PC-3 (cell line): ENCODE measurements at places on chromosomes 4 and X. TPM values are rescaled to one million over a fixed set of nuclear protein-coding genes. Genes with fewer than 3 reads are reported as not detected.

KIAA1210 gene
- total RNA-seq = 0.07 and 0.12 TPM in 2 replicates

RAB9A gene
- total RNA-seq = 21.0 and 29.5 TPM in 2 replicates

RPS6KA3 gene
- total RNA-seq = 22.8 and 24.6 TPM in 2 replicates

SH2D1A gene
- 0.12 TPM in 1 of 2 replicates, not detected in the other for total RNA-seq

TCEAL6 gene
- not detected in 2 replicates for total RNA-seq

GAGE12H gene
- not detected in 2 replicates for total RNA-seq

TCEAL2 gene
- not detected in 2 replicates for total RNA-seq

CDS1 gene
- total RNA-seq = 10.4 and 11.2 TPM in 2 replicates

USP17L13 gene
- total RNA-seq = not detected in 2 replicates

DNA sequence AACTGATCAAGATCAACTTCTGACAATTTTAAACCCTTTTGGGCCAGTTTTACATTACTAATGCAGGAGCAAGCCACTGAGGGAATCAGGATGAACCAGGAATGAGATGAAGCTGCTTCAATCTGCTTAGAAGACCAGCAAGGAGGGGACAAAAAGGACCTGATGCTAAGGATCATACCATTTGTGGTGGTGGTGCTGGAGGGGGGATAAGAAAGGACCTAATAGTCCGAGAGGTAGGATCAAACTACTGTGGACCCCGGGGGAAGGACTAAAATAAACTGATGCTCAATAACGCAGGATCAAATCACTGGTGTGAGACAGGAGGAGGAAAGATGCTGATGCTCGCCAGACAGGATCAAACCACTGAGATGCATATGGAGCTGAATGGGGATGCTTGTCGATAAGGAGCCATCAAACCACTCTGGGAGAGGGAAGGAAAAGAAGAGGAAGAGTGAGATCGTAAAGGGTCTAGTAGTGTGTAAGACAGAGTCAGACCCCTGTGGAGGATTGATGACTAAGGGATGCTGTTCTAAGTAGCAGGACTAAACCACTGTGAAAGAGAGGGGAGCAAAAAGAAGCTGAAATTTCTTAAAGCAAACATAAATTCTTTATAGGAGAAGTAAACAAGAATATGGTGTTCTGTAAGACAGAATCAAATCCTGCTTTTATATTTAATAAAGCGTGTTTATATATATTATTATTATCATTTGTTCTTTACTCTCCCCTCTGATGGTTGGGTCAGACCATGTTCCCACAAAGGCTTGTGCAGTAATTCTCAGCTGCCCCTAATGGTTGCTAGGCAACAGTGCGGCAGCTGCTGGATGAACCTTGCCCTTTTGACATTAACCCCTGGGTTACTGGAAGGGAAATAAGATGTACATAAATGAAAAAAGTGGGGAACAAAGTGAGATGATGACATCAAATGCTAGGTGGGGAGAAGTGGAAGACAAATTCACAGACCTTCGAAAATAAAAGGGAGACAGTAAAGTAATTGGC is 432.5 kb upstream of the FGF16 start:
- no peak overlapping the region for H3K27ac ChIP-seq
- DNase-seq = no peak
- no peaks in the 10 kb centered on the region for H3K27me3 ChIP-seq
- no peaks in the 10 kb centered on the region for H3K36me3 ChIP-seq

DNA sequence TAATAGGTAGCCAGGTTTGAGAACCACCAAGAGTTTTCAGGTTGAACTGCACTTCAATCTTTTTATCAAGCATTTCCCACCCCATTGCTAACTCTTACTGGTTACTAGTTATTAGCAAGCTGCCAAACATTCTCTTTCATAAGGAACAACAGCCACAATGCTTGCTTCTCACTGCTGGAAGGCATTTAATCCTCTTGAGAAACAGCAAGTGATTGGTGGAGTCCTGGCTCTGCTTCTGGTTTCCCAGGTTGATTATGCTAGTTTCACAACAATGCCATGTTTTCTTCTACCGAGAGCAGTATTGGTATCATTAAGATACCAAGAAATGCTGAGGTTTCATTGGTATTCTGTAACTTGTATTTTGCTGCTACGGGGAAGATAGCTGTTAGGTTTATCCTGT is 32.2 kb upstream of the TXLNG start:
- no peak overlapping the region for H3K27ac ChIP-seq
- DNase-seq = no peak
- peaks cover 32% of the 10 kb centered on the region for H3K36me3 ChIP-seq
- no peaks in the 10 kb centered on the region for H3K27me3 ChIP-seq
- no peak overlapping the region for H3K4me3 ChIP-seq
- no peaks in the 10 kb centered on the region for H3K4me1 ChIP-seq

GRCh38 chrX:36898301-36898700 is 109.9 kb upstream of the FAM47C start:
- no peak overlapping the region for H3K4me3 ChIP-seq
- H3K27ac ChIP-seq = no peak overlapping the region
- DNase-seq = peak; percentile 30
- no peaks in the 10 kb centered on the region for H3K4me1 ChIP-seq

DNA sequence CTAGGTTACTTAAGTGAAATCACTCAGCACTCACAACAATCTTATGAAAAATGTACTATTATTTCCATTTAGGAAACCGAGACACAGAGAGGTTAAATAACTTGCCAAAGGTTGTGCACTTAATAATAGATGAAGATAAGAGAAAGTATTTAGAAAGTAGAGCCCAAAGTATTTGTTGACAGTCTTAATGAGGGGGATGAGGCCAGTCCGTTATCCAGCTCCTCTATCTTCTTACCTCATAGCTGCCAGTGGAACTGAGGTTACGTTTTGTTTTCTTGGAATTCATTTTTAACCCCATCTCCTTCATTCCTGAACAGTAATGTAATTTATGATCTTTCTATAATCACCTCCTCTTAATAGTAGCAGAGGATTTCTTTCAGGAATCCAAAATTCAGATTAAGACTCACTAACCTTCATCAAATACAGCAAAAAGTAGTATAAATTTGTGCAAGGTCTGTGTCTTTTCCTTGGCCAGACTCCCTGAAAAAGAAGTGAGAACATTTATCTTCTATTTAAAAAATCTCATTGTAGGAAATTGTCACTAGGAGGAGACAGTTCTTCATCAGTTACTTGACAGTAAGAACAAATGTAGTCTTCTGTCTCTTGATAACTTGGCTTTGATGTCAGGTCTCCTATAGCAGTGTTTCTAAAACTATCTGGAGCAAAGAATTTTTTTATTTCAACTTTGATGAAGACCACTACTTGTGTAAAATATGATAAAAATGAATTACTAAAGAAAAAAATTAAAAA is 35.5 kb downstream of the F8 start:
- H3K27me3 ChIP-seq = no peaks in the 10 kb centered on the region
- H3K4me1 ChIP-seq = no peaks in the 10 kb centered on the region
- no peak overlapping the region for H3K27ac ChIP-seq

DNA sequence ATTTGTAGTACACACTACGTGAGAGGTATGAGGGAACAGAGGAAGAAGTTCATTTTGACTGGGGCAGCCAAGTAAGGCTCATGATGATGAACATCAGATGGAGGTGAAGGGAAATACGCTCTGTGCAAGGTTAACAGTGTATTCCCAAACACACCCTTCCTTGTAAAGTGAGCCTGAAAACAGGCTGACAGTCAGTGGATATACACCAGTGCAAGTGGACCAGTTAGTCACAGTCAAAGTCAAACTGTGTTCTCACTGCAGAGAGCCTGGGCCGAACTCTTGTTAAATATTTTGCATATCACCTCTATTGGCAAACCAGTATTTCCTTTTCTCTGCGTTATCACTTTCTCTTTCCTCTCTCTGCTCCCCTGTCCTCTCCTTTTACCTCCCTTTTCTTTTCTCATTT is 23.4 kb upstream of the RHOH start:
- no peak overlapping the region for H3K27ac ChIP-seq
- no peak overlapping the region for H3K4me3 ChIP-seq
- H3K36me3 ChIP-seq = no peaks in the 10 kb centered on the region
- no peaks in the 10 kb centered on the region for H3K27me3 ChIP-seq
- no peak for DNase-seq

- no peak overlapping the region for H3K27ac ChIP-seq
- H3K36me3 ChIP-seq = peaks cover 31% of the 10 kb centered on the region; the same call in 1 of the 2 replicates
- H3K4me1 ChIP-seq = no peaks in the 10 kb centered on the region
- no peak for DNase-seq
These were observed 51.9 kb downstream of the DLG3 start for GRCh38 chrX:70496491-70496890.

GRCh38 chr4:1299301-1299860 is 9.7 kb downstream of the MAEA start:
- no peak overlapping the region for H3K4me3 ChIP-seq
- H3K36me3 ChIP-seq = no peaks in the 10 kb centered on the region; the same call in 1 of the 2 replicates
- no peaks in the 10 kb centered on the region for H3K27me3 ChIP-seq
- no peaks in the 10 kb centered on the region for H3K4me1 ChIP-seq

- no peaks in the 10 kb centered on the region for H3K36me3 ChIP-seq
- no peaks in the 10 kb centered on the region for H3K27me3 ChIP-seq
- H3K4me1 ChIP-seq = peaks cover 25% of the 10 kb centered on the region
These were observed 55.5 kb upstream of the ADGRG2 start for GRCh38 chrX:19177721-19178120.

- H3K4me1 ChIP-seq = peaks cover 9% of the 10 kb centered on the region
- H3K27ac ChIP-seq = no peak overlapping the region
- H3K4me3 ChIP-seq = no peak overlapping the region
- H3K36me3 ChIP-seq = no peaks in the 10 kb centered on the region
- H3K27me3 ChIP-seq = no peaks in the 10 kb centered on the region
- DNase-seq = peak; percentile 21
These were observed 6.2 kb downstream of the JADE3 start for GRCh38 chrX:46918434-46918833.

DNA sequence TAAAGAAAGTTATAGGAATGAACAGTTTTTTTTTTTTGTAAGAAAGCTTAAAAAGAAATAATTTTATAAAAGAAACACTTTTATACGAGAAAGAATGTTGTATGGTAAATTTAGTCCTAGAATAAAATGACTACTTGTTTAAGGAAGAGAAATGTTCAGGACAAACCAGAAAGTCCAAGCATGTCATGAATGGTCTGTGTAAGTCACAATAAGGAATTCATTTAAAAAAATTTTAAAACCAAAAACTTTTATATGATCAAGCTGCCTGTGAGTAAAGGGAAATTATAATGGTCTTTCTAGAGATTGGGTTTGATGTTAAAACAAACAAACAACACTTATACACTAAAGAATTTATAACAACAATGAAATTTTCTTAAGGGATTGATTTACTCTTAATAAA is 858.9 kb upstream of the PCDH7 start:
- H3K4me3 ChIP-seq = no peak overlapping the region
- H3K27me3 ChIP-seq = no peaks in the 10 kb centered on the region
- no peak overlapping the region for H3K27ac ChIP-seq
- DNase-seq = peak; percentile 25
- no peaks in the 10 kb centered on the region for H3K36me3 ChIP-seq

- peak overlapping the region; percentile 88 for H3K27ac ChIP-seq
- H3K36me3 ChIP-seq = no peaks in the 10 kb centered on the region
- peak; percentile 94 for DNase-seq
These were observed 18.2 kb downstream of the UGT2B11 start for GRCh38 chr4:69196209-69196965.

- H3K27me3 ChIP-seq = no peaks in the 10 kb centered on the region
- H3K4me1 ChIP-seq = no peaks in the 10 kb centered on the region
- DNase-seq = peak; percentile 10
- H3K36me3 ChIP-seq = no peaks in the 10 kb centered on the region
- no peak overlapping the region for H3K27ac ChIP-seq
These were observed 355.1 kb upstream of the PABPC5 start for GRCh38 chrX:91079342-91080114.

GRCh38 chr4:32931475-32931874 is 2211.3 kb downstream of the PCDH7 start:
- no peaks in the 10 kb centered on the region for H3K36me3 ChIP-seq
- H3K4me3 ChIP-seq = no peak overlapping the region
- DNase-seq = peak; percentile 41
- H3K4me1 ChIP-seq = peaks cover 9% of the 10 kb centered on the region
- H3K27ac ChIP-seq = no peak overlapping the region

DNA sequence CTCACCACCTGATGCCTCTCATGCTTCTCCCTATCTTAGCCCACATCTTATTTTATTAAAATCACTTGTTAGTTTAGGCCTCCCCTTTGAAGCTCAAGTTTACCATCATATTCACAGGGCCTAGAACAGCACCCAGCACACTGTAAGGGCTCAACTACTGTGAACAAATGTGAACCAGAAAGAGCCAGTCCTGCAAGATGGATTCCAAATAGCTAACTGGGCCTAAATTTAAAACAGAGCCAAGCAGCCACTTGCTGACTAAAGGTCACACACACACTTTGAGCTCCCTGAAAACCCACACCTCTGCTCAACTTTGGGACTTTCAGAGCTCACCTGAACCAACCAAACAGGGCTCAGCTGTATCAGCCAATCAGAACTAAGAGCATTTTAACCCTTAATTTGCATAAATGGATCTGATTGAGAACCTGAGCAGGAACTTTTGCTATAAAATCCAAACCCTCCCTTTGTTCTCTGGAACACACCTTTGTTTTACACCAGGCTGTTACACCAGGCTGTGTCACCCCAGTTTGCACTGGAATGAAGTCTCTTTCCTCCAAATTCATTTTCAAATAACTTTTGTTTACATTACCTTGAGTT is 62.1 kb upstream of the EXOC1L start:
- peaks cover 22% of the 10 kb centered on the region for H3K4me1 ChIP-seq
- no peak for DNase-seq
- no peak overlapping the region for H3K27ac ChIP-seq
- no peaks in the 10 kb centered on the region for H3K36me3 ChIP-seq

GRCh38 chrX:140274811-140275525 is 229.9 kb downstream of the SOX3 start:
- H3K27ac ChIP-seq = no peak overlapping the region
- H3K4me3 ChIP-seq = no peak overlapping the region
- H3K36me3 ChIP-seq = no peaks in the 10 kb centered on the region
- H3K4me1 ChIP-seq = peaks cover 4% of the 10 kb centered on the region

- no peak overlapping the region for H3K27ac ChIP-seq
- H3K27me3 ChIP-seq = no peaks in the 10 kb centered on the region
- no peak overlapping the region for H3K4me3 ChIP-seq
These were observed 18.4 kb downstream of the CPEB2 start for GRCh38 chr4:15020502-15021286.

- no peak within 1 kb of the TSS for H3K27ac ChIP-seq
- no peak within 1 kb of the TSS for H3K4me3 ChIP-seq
- no peak for DNase-seq
- no peaks in the 10 kb centered on the region for H3K27me3 ChIP-seq
- no peaks in the 10 kb centered on the region for H3K36me3 ChIP-seq
These were observed at the start of gene SLC25A31 for GRCh38 chr4:127730142-127730913. Gene SLC25A31 (plus strand): TSS chr4:127730400. CDS start chr4:127730546, 146 bp downstream.

GRCh38 chrX:107728371-107729099 is 47.1 kb downstream of the TSC22D3 start:
- no peak overlapping the region for H3K27ac ChIP-seq
- DNase-seq = no peak
- H3K4me3 ChIP-seq = no peak overlapping the region
- no peaks in the 10 kb centered on the region for H3K36me3 ChIP-seq
- H3K4me1 ChIP-seq = peaks cover 67% of the 10 kb centered on the region
